ENCODE measurements at places on chromosomes 1 and 21.

- no peak overlapping the region for H3K27ac ChIP-seq
- H3K27me3 ChIP-seq = no peaks in the 10 kb centered on the region
- no peaks in the 10 kb centered on the region for H3K4me1 ChIP-seq
- ATAC-seq = no peak
- peaks cover 77% of the 10 kb centered on the region for H3K36me3 ChIP-seq
- no peak overlapping the region for H3K4me3 ChIP-seq
Measured at GRCh38 chr1:235670157-235670776, 20.7 kb upstream of the GNG4 start.

GRCh38 chr1:63411066-63411465 lies 43.6 kb downstream of the ALG6 start:
- no peak overlapping the region for H3K4me3 ChIP-seq
- no peaks in the 10 kb centered on the region for H3K4me1 ChIP-seq
- H3K27ac ChIP-seq = no peak overlapping the region
- no peaks in the 10 kb centered on the region for H3K27me3 ChIP-seq

DNA sequence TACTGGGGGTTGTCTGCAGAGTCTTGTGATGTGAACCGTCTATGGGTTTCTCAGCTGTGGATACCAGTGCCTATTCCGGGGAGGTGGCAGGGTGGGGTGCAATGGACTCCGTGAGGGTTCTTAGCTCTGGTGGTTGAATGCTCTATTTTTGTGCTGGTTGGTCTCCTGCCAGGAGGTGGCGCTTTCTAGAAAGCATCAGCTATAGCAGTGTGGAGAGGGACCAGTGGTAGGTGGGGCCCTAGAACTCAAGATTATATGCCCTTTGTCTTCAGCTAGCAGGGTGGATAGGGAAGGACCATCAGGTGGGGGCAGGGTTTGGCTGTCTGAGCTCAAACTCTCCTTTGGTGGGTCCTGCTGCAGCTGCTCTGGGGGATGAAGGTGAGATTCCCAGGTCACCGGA lies 127.3 kb upstream of the PLD5 start:
- H3K27ac ChIP-seq = no peak overlapping the region
- ATAC-seq = no peak
- no peaks in the 10 kb centered on the region for H3K36me3 ChIP-seq
- H3K27me3 ChIP-seq = peaks cover 17% of the 10 kb centered on the region

DNA sequence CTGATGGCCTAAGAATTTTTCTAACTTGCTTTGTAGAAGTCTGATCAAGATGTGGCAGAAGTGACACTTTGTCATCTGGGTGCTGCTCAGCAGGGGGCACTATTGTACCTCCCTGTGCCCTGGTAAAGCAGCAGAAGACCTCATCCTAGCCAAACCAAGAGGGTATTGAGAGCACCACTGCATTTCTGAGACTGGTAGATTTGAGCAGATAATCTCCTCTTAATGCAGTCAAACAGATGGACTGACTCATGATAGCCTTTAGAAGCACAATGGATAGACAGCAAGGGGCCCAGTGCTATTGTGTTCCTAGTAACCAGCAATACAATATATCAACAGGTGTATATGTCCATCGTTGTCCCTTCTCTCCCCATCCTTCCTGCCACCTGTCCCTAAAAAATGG lies 5.7 kb downstream of the TPM3 start:
- no peaks in the 10 kb centered on the region for H3K27me3 ChIP-seq
- peaks cover 17% of the 10 kb centered on the region for H3K4me1 ChIP-seq
- no peak for ATAC-seq
- no peak overlapping the region for H3K27ac ChIP-seq
- H3K36me3 ChIP-seq = peaks cover 15% of the 10 kb centered on the region

DNA sequence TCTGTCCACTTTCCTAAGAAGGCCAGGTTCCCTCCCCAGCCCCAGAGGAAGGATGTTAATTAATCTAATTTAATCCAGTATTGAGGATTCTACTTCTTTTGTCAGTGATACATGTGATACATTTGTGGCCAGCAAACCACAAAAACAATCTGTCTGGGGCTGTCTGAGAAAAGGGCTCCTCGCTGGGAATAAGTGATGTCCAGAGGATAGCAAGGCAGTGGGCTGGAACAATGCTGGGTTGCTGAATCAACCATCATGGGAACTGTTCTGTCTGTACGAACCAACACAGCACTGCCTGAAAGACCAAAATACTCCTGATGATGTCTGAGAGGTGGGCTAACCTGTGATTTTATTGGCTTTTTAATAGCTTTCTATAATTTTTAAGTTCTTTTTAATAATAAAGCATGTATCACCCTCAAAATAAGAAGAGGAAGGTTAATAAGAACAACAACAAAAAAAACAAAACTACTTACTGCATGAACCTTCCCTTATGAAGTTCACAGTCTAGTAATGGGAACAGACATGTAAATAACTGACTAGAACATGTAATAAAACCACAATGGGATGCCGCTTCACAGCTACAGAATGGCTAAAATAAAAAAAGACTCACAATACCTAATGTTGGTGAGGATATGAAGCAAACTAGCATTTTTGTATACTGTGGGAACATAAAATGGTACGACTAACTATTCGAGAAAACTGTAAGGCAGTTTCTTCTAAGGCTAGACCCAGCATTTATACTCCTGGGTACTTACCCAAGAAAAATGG lies 11.4 kb upstream of the ADAR start:
- ATAC-seq = no peak
- H3K4me3 ChIP-seq = no peak overlapping the region
- no peak overlapping the region for H3K27ac ChIP-seq
- peaks cover 52% of the 10 kb centered on the region for H3K4me1 ChIP-seq
- no peaks in the 10 kb centered on the region for H3K27me3 ChIP-seq

DNA sequence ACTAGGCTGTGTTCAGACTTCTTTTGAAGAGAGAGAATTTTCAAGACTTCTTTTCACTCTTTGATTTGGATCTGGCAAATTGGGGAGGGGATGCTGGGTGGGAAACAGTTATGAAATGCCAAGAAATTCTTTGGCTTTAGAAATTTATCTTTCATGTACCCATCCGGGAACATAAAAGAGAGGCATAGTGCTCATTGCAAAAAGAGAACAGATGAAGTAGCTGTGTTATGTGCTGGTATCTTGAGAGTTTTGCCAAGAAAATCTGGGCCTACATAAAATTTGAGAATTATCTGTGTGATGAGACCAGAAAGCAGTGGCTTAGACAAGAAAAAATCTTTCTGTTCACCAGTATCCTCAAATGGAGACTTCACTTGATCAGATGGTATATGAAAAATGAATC lies 4.3 kb downstream of the TMEM167B start:
- H3K36me3 ChIP-seq = no peaks in the 10 kb centered on the region
- no peak overlapping the region for H3K4me3 ChIP-seq
- no peak overlapping the region for H3K27ac ChIP-seq
- peaks cover 24% of the 10 kb centered on the region for H3K4me1 ChIP-seq
- no peak for ATAC-seq
- H3K27me3 ChIP-seq = no peaks in the 10 kb centered on the region

GRCh38 chr1:31154632-31155215 lies 85.0 kb downstream of the NKAIN1 start:
- peak overlapping the region; percentile 85 for H3K4me3 ChIP-seq
- peak overlapping the region; percentile 72 for H3K27ac ChIP-seq
- H3K36me3 ChIP-seq = no peaks in the 10 kb centered on the region
- no peaks in the 10 kb centered on the region for H3K27me3 ChIP-seq
- ATAC-seq = peak; percentile 89
- H3K4me1 ChIP-seq = no peaks in the 10 kb centered on the region

GRCh38 chr1:51583532-51583931 lies 33.4 kb upstream of the OSBPL9 start:
- H3K36me3 ChIP-seq = peaks cover 5% of the 10 kb centered on the region
- H3K27me3 ChIP-seq = no peaks in the 10 kb centered on the region
- H3K27ac ChIP-seq = no peak overlapping the region

Measured in stimulated activated memory B cell treated with anti-CD40 and anti-IgM and Interleukin-4, amounts not matched to agents 10 μg/mL and 1 μg/mL and 100 μg/mL, for 72 hours (primary cell).